Esophagus squamous epithelium (tissue), 5 donors: ENCODE measurements at places on chromosomes 3 and 15.

DNA sequence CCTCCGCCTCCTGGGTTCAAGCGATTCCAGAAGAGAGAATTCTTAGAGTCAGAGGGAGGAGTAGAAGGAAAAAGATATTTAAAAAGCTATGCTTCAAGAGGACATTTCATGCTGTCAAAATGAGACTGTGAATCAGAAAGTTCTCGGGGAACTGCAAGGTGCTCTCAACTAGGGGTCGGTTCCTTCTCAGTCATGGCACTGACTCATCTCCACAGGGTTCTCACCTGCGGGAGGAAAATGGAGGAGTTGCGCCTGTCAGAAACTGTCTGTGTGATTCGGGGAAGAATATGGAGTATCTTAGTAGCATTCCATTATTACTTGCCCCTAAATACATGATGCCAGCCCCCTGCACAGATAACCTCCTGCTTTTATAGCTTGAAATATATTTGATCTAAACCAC lies 47.4 kb downstream of the APH1B start:
- DNase-seq: no peak

DNA sequence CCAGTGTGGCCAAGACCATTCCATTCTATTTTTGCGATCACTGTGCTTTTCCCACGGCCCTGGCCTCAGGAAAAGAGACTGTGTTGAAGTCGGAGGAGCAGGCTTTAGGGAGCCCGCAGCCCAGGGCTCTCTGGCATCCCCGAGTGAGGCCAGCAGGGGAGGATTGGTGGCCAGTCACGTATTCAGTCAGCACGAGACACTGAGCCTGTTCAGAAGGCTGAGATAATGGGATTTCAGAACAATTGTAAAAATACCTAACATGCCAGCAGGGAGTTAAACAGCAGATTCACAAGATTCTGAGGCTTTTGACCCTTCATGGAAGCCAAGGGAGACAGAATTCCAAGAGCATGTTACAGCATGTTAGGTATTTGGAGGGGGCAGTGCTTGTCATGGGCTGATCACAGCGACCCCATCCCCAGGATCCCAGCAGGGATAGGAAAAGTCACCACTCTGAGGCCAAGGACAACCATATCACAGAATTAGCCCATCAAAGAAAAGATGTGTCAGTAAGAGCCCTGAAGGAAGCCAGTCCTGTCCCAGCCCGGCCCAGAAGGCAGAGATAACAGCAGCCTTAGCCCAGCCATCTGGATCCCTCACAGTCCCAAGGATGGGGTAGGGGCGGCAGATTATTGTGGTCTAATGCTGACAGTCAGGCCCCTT lies 40.6 kb downstream of the AMOTL2 start:
- no peak for DNase-seq

GRCh38 chr3:8320711-8321458 lies 180.7 kb upstream of the LMCD1 start:
- no peak for DNase-seq

- no peak for DNase-seq
Measured at GRCh38 chr15:88727439-88727838, 75.8 kb upstream of the ACAN start.

DNA sequence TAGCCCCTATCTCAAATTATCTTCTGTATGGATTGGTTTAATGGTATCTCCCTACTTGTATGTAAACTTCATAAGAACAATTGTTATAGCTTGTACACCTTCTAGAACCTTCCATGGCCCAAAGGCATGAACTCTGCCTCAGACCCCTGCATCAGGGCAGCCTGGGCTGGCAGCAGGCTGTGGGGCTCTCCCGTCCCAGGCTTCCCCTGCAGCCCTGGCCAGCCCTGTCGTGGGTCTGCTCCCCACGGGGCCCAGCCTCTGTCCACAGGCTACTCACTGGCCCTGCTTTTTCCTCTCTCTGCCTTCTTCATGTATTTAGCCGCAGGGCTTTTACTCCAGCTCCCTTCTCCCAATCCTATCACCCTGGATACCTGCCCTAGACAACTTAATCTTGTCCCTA lies 4.4 kb downstream of the SCN5A start:
- DNase-seq: no peak

DNA sequence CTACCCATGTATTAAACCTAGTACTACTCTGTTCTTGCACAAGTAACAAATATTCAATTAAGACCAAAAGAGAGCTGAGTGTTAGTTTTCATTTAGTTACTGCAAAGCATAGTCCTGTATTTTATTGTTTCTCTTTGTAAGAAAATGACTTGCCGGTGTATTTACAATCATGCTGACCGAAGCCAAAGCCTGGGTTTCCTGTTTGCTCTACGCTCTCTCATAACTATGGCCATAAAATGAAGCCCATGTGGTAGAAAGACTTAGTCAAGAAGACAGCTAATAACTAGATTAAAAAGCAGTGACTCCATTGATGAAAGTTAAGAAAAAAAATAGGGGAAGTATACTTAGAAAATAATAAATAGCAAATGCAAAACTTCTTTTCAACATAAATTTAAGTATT lies 479.9 kb downstream of the CNTN4 start:
- no peak for DNase-seq

DNA sequence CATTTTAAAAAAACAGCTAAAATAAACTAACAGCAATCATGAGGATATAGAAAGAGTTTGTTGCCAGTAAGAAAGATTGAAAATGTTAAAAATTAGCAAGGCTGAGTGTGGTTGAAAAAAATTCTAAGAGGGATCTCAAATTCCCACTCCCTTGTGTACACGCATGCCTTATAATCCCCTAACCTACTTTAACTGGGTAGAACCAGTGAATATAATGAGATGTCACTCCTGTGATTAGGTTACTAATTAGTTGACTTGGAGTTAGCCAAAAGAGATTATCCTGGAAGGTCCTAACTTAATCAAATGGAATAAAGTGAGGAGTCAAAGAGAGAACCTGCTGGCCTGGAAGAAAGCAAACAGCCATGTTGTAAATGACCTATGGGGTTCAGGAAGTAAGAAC lies 286.0 kb upstream of the TGFBR2 start:
- no peak for DNase-seq

GRCh38 chr15:54127574-54127973 lies 149.3 kb downstream of the UNC13C start:
- no peak for DNase-seq

DNA sequence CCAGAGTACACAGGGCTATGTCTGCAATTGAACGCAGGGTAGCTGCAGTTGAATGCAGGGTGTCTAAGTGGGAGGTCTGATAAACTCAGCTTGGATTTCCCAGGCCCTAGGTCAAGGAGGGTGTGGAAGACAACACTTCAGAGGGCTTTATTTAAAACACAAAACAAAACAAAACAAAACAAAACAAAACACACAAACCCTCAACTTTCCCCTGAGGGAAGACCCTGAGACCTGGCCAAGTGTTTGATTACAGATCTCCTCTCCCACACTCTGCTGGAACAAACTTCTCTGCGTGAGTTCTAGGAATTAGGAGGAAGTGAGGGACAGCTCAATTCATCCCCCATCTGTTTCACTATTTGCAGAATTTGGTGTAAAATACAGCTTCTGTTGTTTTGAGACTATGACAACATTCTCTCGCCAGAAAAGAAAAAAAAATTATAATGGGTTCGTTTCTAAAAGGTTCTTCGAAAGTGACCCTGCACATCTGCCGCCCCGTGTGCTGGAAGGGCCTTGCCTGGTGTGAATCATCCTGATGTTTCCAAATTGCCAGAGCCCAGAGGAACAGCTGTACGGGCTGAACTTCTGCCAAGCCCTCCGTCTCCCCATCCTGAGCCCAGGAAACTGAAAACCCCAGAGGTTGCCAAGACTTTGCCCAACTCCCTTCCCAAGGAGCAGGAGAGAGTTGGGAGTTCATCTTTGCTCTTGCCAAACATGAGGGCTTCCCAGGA lies 73.3 kb upstream of the RAD18 start:
- no peak for DNase-seq

GRCh38 chr15:91635641-91636040 lies 217.9 kb upstream of the SLCO3A1 start:
- DNase-seq: no peak

GRCh38 chr15:76973362-76973743 lies 21.6 kb upstream of the PSTPIP1 start:
- no peak for DNase-seq

GRCh38 chr3:62940771-62941563 lies 65.8 kb upstream of the CADPS start:
- no peak for DNase-seq

DNA sequence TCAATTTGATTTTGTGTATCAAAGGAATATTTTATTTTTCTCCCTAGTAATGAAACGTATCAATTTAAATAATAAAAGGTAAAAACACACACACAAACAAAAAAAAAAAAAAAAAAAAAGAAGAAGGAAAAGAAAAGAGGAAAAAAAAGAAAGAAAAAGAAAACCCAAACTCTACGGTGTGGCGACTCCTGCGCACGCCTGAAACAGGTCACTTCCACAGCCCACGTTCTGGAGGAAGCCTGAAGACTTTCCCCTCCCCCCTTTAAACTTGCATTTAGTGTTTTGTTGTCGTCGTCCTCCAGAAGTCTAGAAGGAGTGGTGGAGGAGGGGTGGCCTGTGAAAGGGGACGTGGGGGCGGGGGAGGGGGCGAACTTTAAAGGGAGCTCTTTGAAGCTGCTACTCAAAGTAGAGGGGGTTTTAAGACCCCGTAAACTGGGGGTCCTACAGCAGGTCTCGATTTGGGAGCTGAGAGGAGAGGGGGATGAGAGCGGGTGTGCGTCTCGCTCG lies 2.3 kb upstream of the TLE3 start:
- no peak for DNase-seq

- DNase-seq: no peak
Measured at GRCh38 chr3:178381971-178382448, 154.2 kb upstream of the KCNMB2 start.

DNA sequence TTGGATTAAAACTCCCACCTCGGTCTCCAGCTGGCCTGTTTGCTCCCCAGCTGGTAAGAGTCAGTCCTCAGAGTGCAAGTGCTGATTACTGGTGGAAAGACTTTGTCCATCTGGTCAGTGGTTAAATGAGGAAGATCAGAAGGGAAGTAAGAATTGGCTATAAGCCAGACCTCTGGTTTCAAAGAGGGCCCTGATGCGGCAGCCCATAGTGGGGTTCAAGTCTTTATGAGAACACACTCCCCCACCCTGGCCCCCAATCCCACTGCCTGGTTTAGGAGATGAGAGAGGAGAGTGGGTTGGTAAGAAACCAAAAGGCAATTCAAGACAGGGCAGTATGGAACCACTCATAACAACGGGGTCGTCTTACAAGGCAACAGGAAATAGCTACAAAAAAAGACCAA lies 65.0 kb downstream of the FRMD4B start:
- no peak for DNase-seq

GRCh38 chr15:83475551-83475950 lies 28.4 kb downstream of the SH3GL3 start:
- DNase-seq: no peak

- no peak for DNase-seq
Measured at GRCh38 chr3:55128225-55128823, 200.5 kb upstream of the LRTM1 start.

- DNase-seq: no peak
Measured at GRCh38 chr15:75025107-75025506, 1.7 kb downstream of the PPCDC start.

DNA sequence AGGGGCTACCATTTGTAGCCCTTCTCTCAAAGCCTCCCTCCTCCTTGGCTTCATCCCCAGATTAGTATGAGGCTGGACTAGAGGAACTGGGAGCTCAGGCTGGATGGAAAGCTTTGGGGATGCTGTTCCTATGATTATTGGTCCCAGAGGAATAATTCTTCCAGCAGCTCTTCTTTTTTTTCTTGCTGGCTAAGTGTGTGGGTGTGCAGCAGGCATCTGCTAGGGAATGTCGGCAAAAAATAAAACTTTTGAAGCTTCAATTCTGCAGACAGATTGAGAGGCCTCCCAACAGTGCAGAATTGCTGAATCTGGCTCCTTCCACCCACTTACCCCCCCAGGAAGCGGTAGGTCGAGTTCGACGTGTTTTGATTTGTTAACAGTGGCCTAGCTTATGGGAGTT lies 138.5 kb upstream of the ANKRD28 start:
- no peak for DNase-seq

DNA sequence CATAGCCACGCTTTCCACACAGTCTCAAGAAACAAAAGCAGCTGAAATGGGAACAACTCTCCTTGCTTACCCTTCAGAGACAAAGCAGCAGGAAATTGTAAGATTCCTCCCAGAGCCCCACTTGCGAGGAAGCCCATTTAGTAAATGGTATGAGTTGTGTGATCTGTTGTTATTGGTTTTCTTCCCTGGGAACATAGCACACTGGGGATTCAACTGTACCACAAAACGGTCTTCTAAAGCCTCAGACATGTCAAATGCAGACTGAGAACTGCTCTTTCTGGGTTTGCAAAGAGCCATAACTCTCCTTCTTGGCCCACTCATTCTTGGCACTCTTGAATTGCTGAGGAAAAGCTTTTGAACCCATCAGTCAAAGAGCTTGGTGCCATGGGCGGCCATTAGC lies 101.0 kb upstream of the COL8A1 start:
- no peak for DNase-seq

GRCh38 chr15:69885173-69885955 lies 212.4 kb downstream of the TLE3 start:
- DNase-seq: no peak

DNA sequence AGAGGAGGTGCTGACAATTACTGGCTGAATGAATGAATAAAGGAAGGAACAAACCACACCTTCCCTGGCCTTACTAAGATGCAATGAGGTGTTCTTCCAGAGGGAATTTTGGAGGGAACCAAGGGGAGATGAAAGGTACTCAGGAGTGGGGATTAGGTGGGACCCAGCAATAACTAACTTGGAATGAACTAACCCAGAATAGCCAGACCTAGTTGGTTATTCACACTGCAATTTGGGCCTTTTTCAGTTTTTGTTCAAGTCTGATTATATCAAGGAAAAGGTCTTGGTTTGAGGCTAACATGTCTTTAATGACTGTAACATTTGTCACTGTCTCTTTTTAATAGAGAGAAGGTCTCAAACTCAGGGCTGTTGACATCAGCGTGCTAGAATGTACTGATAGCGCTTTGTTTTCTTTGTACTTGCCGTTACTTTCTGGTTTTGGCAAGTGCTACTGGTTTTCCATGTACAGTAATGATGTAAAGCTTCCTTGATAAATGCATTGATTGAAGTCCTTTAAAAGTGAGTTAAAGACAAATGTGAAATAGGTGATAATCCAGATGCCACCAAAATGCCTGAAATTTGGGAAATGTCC lies 3.2 kb upstream of the PLXND1 start:
- DNase-seq: no peak

GRCh38 chr3:20523293-20523692 lies 337.3 kb upstream of the SGO1 start:
- no peak for DNase-seq

DNA sequence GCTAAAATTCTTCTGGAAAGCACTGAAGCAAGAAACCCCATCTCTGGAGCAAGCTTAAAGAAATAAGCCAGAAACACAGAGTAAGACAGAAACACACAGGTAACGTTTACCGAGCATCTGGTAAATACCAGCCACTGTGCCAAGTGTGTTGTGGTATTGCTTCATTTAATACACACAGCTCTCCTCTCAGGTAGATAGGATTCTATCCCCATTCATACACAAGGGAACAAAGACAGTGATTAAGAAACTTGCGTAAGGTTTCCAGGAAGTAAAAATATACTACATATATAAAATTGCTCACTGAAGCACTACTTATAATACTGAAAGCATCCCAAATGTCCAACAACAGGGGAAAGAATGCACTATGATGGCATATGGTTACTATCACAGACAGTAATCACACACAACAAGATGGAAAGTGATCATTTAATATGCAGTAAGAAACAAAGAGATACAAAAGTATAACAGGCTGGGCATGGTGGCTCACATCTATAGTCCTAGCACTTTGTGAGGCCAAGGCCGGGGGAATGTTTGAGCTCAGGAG lies 27.5 kb downstream of the TAMM41 start:
- no peak for DNase-seq

GRCh38 chr3:136247436-136247835 lies 2.7 kb upstream of the PCCB start:
- no peak for DNase-seq

- DNase-seq: no peak
Measured at GRCh38 chr15:43204016-43204901, 16.6 kb downstream of the EPB42 start.
